ENCODE measurements at places on chromosomes 6 and 20.
A peak's percentile ranks its signal among the peaks of the same experiment; 100 is the strongest.

DNA sequence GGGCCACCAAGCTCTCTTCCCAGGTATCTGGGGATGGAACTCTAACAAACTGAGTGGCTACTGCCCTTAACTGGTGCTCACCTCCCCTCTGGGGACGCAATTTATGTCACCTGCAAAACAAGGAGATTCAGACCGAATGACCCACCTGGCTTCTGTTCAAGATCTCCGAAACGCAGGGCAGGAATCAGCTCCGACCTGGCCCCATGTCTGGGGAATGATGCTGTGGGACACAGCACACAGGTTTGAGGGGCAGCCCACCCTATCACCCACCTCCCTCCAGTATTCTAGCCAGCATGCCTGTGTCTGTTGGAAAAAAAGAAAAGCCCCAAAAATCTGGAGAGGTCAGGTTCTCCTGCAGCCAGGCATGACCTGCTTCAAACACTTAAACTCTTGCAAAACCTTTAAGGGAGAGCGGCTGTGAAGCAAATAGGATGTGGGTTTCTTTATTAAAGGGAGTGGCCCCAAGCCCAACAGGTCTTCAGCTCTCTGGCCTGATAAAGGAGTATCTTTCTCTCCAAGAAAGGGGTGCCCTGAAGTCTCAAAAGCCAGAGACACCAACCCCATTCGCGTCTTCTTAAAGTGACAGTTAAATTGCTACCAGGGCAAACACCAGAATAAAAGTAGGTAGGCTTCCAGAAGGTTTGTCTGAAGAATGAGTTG, 6.4 kb downstream of the PREX1 start:
- no peak for DNase-seq

DNA sequence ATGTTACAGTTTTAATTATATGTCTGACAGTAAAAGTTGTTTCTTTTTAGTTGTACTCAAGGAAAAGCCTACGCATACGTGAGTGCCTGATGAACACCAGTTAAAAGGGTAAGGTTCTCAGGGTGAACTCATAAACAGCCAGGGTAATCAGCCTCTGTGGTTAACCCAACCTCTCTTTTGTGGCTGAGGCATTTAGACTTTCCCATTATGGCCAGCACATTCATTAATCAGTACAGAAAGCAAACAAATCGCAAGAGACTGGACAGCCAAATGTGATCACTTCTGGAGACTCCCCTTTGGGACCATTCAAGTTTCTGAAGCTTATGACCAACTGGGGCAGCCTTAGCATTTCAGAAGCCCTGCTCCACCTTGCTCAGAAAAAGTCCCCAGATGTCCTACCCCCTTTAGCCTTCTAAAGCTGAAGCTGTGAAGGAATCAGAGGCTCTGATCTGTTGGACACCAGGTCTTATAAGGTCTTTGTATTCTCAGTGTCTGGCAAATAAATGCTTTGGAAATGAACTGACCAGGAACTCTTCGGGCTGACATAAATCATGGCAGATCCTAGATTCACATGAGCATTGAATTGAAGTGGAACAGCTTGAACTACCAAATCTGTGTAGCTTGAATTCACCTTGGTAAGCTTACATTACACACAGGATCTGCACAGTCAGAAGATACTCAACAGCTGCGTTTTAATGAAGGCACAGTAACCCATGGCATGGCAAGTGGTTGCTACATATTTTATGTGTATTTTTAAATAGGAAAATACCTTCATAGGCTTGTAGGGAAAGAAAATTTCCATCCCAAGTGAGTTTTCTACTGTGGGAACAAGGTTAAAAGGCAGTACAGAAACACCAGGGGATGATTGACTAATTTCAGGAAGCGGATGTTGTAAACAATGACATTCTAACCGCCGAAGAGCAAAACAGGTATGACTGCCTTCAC, 18.7 kb downstream of the IL20RA start:
- no peak for DNase-seq

GRCh38 chr20:23095499-23095898, 9.4 kb upstream of the CD93 start:
- DNase-seq: no peak

- DNase-seq: no peak
Measured at GRCh38 chr6:97849390-97849789, 566.4 kb upstream of the MMS22L start.

DNA sequence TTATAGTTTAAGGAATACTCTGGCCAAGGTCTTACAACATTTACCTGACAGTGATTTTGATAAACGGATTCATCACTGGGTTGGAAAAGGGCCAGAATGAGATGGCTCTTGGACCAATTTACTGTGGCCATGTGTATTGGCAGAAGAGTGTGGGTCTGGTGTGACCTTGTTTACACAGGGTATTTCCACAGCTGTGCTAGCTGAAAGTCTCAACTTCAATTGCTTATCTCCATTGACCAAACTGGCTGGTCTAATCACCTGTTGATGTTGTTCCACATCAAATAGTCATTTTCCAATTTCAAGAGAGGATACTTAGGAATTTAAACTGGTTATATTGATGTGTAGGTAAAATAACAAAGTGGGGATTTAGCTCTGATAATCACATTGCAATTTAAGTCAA, 501.6 kb upstream of the MAP3K7 start:
- DNase-seq: no peak

GRCh38 chr6:44115866-44116265, 11.4 kb downstream of the MRPL14 start:
- peak; percentile 86 for DNase-seq

GRCh38 chr6:167987396-167988153, 9.9 kb upstream of the KIF25 start:
- DNase-seq: no peak

- no peak for DNase-seq
Measured at GRCh38 chr6:24257282-24257681, 100.6 kb downstream of the DCDC2 start.

DNA sequence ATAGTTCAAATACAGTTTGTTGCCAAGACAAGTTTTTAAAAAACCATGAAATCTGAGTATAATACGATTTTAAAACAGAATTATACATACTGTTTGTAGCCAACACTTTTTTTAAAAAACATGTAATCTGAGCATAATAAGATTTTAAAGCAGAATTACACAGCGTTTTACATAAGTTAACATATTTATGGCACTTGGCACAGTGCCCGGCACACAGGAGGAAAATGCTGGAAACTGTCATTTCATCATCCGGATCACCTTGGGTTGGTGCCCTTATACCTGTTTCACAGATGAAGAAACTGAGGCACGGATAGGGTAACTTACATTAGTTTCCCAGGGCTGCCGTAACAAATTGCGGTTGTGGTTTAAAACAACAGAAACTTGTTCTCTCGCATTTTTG, 193.0 kb downstream of the BMP7 start:
- DNase-seq: no peak

DNA sequence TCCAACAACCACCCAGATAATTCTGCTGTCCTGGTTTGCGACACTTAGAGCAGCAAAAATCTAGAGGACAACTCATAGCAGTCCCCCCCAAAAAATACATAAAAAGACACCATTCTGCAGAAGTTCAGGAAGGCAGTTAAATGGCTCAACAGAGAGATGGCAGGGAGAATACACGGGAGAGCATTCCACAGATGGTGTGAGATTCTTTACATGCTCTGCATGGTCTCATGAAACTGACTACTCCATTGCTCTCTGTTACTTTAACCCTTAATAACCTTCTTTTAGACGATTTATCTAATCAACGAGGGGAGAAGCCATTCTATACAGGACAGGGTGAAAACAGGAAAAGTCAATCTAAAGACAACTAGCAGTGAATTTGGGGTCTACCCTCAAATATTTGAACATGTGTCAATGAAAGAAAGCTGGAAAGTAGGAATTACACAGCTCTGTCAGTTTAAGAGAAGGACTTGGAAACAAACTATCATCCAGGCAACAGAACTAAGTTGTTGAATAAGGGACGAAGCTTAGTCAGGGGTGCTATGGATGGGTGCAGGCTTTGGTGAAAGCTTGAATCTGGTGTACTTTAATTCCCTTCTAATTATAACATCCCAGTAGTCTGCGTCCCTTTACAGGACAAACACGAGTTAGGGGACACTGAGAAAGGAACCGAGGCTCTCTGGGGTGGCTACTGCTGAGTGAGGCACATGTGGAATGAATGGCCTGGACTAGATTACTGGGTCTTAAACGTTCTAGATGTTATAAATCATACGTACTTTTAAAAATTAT, 5.1 kb downstream of the PERP start:
- DNase-seq: no peak
